ENCODE measurements at places on chromosomes 1 and 21.
A peak's percentile ranks its signal among the peaks of the same experiment; 100 is the strongest.

DNA sequence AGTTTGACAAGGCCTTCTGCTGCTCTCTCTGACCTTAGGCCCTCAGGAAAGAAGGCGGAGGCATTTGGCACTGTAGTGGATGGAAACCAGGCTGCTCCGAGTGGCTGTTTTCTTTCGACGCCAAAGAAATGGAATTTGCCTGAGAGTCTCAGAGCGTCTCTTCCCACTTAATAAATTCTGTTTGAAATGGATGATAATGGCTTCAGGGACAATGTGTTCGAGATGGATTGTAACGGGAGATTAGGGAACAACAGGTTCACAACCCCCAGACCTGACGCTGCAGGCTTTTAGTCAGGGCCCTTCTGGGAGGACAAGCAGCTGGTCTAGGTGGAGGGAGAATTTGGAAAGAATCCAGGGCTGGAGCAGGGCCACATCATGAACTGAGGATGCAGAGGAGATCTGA is 58.6 kb downstream of the TLR5 start:
- DNase-seq: no peak

GRCh38 chr1:160370561-160371345 is 3.9 kb downstream of the NHLH1 start:
- DNase-seq: no peak

DNA sequence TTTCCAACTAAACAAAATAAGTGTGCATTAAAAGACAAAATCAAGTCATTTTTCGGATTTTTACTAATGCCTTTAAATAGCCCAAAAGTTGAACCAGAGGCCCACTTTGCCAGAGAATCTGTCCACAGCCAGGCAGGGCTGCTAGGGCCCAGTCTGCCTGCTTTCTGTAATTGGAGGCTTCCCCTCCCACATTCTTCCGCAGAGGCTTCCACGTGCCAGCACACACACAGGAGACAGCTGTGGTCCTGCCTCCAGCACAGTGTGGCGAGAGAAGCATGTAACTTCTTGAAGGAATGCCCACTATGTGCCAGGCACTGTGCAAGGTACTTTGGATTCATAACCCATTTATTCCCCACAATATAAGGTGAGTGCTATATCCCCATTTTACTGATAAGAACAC is 11.3 kb upstream of the PDZK1IP1 start:
- no peak for DNase-seq

DNA sequence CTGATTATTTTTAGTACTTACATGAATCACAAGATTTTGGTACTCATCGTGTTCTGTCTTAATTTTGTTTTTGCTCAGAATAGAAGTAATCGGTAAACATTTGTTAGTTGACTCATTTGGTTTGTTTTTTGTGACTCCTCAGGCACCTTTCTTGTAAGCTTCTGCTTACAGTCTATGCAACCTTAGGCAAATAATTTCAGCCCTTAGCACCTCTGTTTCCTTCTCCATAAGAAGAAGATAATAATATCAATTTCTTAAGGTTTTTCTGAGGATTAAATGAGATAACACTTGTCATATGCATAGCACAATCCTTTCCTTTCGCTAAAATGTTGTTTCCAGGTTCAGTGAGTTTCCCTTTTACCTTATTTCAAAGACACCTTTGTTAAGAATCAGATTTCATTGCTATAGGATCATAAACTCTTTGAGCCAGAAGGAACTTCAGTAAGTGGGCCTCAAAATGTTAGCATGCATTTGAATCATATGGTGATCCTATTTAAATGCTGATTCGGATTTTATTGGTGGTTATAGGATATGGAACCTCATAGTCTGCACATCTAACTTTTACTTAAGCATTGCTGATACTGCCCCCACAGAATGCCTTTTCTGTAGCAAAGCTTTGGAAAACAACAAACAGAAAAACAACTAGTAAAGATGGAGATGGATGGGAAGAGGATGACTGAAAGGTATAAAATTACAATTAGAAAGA is 272.7 kb upstream of the CACYBP start:
- no peak for DNase-seq

GRCh38 chr1:85396194-85396593 is 68.8 kb downstream of the DDAH1 start:
- DNase-seq: no peak

DNA sequence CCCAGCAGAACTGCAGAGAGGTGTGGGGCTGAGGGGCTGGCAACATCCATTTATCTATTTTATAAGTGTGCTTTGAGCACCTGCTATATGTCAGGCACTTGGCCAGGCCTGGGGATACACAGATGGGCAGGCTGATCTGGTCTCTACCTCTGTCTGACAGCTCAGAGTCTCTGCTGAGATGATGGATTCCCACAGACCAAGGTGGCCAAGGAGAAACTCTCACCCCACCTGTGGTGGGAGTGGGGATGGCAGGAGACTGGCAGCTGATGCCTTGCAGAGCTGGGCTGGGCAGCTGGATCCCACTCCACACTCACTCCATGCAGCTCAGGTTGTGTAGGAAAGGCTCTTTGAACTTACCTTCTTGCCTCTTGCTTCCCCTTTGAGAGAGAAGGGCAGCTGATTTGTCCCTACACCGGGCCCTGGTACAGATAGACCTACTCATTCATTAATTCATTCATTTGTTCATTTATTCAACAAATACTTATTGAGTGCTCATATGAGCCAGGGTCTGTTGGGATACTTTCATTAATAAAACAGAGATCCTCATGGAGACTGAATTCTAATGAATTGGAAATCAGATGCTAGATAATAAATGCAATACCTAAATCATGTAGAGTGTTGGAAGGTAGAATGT is 9.0 kb downstream of the ADORA1 start:
- DNase-seq: peak; percentile 34

GRCh38 chr1:62280150-62280549 is 39.1 kb downstream of the KANK4 start:
- no peak for DNase-seq

GRCh38 chr1:164821648-164822047 is 262.7 kb downstream of the PBX1 start:
- DNase-seq: no peak

DNA sequence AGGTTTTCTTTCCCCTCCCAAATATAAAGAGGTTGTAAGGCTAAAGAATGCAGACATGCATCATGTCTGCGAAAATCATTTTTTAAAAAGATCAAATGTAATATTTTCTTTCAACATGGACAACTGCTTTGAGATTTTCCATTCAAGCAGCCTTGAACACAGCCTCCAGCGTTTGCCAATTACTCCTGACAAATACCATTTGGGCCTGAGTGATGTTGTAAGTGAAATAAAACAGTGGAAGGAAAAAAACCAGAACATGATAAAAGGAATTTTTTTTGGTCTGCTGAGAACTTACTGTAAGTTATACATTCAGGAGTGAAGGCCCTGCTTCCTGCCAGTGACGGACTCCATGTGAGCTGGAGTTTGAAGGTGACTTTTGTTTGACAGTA is 37.2 kb downstream of the SETD4 start:
- no peak for DNase-seq

GRCh38 chr1:25355841-25356395 is 17.8 kb downstream of the TMEM50A start:
- DNase-seq: no peak

- DNase-seq: no peak
These were observed 24.8 kb downstream of the COQ8A start for GRCh38 chr1:226964611-226965486.

GRCh38 chr1:234838182-234838581 is 228.2 kb upstream of the IRF2BP2 start:
- DNase-seq: no peak

DNA sequence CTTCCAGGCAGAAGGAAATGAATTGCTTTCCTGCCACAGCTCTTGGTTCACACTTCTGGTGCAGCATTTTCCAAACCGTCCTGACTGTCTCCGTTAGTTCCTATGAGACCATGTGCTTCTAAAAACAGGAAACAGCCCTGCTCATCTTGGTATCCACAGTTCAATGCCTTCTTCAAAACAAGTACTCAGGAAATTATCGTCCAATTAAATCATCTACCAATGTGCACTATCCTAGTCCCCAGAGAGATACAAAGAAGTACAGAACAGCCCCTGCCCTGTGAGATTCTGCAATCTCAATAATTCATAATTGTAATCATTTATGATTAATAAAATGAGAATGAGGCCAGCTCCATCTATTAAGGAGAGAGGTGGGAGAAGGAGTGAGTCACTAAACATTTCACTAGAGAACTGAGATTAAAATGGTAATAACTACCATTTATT is 11.2 kb downstream of the CLEC20A start:
- DNase-seq: no peak

DNA sequence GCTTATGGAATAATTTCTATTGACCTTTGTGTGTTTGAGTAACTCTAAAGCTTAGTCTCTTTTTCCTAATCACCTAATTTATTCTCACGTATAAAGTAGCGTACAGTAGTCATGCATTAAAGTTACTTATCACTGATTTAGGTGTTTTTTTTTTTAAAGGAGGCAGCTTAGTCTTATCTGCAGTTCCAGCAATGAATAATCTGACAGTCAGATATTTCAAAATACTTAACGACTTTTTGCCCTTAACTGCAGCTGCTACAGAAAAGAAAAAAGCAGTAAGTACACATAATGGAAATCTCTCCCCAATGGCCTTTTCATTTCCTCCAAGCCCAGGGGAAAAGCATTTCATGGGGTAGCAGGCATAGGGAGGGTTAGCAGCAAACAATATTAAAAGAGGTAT is 54.6 kb downstream of the SLC35F3 start:
- DNase-seq: no peak

- DNase-seq: no peak
These were observed 264.4 kb downstream of the PTPRC start for GRCh38 chr1:198903203-198903602.

GRCh38 chr21:44398499-44398898 is 45.1 kb downstream of the TRPM2 start:
- DNase-seq: no peak

GRCh38 chr1:25356848-25357247 is 18.7 kb downstream of the TMEM50A start:
- no peak for DNase-seq

DNA sequence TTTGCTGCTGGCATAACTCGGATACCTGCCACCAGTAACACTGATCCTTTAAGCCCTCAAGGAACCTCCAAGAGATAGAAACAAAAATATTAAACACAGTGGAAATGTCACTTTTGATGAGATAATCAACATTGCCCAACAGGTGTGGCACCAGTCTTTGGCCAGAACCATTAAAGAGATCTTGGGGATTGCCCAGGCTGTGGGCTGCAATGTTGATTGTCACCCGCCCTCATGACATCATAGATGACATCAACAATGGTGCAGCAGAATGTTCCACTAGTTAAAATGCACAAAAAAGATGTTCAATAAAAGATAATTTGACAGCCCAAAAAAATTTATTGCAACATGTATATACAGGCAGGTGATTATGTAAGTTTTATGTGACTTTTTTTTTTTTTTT is 20.2 kb upstream of the ZMYM1 start:
- no peak for DNase-seq

- DNase-seq: no peak
These were observed 77.6 kb downstream of the MATN1 start for GRCh38 chr1:30645807-30646206.

DNA sequence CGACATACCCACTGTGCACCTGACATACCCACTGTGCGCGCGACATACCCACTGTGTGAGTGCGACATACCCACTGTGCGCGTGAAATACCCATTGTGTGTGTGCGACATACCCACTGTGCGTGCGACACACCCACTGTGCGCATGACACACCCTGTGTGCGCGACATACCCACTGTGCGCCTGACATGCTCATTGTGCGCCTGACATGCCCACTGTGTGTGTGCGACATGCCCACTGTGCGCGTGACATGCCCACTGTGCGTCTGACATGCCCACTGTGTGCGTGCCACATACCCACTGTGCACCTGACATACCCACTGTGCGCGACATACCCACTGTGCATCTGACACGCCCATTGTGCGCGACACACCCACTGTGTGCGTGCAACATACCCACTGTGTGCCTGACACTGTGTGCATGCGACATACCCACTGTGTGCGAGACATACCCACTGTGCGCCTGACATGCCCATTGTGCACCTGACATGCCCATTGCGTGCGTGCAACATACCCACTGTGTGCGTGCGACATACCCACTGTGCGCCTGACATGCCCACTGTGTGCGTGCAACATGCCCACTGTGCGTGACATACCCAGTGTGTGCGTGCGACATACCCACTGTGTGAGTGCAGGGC is 2.5 kb upstream of the RRP1 start:
- DNase-seq: no peak

GRCh38 chr1:54965624-54966340 is 14.6 kb upstream of the TMEM61 start:
- no peak for DNase-seq

- DNase-seq: no peak
These were observed 10.2 kb downstream of the AGTRAP start for GRCh38 chr1:11746092-11746491.

DNA sequence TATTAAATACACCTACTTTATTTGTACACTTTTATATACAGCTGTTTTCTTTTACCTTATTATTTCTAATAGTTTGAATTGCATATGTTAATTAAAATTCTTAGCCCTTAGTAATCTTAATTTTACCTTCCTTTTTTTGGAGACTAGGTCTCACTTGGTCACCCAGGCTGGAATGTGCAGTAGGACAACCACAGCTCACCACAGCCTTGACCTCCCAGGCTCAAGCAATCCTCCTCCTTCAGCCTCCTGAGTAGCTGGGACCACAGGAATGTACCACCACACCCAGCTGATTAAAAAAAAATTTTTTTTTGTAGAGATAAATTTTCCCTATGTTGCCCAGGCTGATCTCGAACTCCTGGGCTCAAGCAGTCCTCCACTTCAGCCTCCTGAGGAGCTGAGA is 15.0 kb upstream of the SDC3 start:
- no peak for DNase-seq

DNA sequence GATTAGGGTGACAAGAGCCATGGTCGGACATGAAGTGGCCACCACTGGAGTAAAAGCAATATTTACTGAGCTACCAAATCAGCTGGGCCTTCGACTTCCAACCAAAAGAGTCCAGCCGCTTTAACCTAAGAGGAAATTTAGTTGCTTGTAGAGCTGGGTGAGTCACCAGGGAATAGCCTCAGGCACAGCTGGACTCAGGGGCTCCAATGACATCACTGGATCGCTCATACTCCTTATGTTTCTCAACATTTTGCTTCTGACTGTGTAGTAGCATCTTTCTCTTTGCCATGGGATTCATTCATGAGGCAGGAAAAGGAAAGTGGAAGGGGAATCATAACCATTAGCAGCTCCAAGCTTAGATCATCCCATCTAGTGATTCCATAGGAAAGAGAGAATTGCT is 664.4 kb downstream of the MATN1 start:
- no peak for DNase-seq
